Left ventricle myocardium superior (tissue), 1 donor: ENCODE measurements at places on chromosomes 7 and 10.

- DNase-seq = no peak
These were observed 777.3 kb downstream of the CCSER2 start for GRCh38 chr10:85105614-85106255.

DNA sequence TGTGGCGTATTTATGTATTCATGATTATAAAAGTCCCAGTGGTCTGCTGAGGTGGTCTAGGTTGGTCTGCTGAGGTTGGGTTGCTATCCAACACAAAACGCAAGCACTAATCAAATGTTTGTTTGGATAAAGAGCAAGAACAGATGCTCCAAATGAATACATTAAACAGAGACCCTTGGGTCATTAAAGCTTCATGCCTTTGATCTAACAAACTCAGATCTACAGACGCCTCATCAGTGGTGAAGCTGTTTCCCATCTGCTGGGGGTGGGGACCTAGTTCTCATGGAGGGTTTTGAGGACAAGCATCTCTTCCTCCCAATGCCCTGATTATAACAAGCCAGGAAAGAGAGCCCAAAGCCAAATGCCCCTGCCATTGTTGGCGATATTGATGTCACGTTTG lies 786.7 kb downstream of the NRG3 start:
- DNase-seq = no peak

DNA sequence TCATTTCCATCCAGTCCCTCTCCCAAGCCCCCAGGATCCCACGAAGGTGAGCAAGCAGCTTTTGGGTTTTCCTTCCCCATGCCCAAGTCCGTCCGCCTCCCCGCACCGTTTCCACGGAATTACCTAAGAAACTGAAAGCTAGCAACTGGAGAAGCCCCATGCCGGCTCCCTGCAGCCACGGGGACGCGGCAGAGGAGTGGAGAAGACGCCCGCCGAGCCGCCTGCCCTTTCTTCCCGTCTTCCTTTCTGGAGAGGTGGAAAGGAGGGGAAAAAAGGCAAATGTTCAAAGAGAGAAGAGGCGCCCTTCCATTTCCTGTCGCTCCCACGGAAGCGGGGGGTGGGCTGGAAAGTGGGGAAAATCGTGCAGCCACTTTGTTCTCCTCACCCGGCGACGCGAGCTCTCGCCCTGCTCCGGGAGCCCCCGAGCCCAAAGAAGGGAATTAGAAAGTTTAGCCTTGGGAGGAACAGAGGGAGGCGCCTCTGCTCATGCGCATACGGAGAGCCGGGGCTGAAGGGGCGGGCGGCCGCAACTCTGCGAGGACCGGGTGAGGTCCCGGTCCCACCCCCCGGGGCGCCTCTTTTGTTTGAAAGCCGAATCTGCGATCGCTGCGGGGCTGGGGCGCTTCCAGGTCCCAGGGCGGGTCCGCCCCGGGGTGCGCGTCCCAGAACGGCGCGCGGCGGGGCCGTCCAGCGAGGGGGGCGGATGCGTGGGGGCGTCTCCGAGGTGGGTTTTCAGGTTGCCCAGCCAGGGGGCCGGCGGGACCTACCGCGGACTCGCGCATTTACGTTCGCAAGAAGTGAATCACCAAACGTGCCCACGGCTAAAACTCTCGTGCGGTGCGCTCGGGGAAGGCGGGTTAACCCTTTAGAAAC lies at the start of gene LAMB1:
Gene LAMB1, minus strand, starts transcription at position 436 of the 873 bp plus-strand sequence. Its CDS starts 276 bp downstream, at position 160.
- DNase-seq = peak; percentile 90

GRCh38 chr10:4138146-4138721 lies 353.2 kb upstream of the KLF6 start:
- DNase-seq = no peak

GRCh38 chr10:126909147-126909546 lies 3.9 kb downstream of the DOCK1 start:
- no peak for DNase-seq
